ENCODE measurements at places on chromosomes 1 and 21.

DNA sequence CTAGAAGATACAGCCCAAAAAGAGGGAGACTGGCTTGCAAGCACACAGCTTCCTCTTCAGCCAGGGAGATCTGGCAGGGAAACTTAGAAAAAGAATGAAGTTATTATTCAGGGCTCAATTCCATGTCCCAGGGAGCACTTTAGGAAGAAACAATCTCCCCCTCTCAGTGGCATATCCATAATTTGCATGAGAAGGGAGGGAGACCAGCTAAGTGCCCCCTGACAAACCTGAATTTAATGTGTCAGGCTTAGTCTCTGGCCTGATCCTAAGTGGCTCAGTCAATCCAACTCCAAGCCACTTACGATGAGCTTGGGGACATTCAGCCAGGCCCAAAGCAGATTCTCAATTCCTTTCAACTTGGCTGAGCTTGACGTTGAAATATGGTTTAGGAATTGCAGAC, 17.7 kb upstream of the KCND3 start:
- DNase-seq = no peak

GRCh38 chr1:10777749-10778574, 18.5 kb downstream of the CASZ1 start:
- DNase-seq = no peak

DNA sequence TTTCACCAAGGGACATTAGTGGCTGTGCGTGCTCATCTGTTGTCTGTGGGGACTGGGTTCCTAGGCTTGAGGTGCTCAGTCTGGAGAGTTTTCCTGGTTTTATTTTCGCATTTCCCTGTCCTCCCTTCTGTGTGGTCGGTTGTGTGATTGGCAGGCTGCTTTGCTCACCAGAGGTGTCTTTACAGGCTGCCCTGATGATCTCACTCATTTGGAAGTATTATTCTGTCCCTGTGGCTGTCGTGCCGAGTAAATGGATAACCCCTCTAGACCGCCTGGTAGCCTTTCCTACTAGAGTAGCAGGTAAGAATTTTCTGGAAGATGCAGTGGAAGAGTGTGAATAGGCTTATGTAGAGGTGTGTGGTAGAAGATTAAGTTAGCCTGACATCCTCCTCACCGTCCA, 44.1 kb upstream of the HMGN1 start:
- no peak for DNase-seq

GRCh38 chr1:26378088-26378878, 5.7 kb upstream of the ZNF683 start:
- DNase-seq = peak; percentile 77

GRCh38 chr1:109933856-109934711, 23.4 kb downstream of the CSF1 start:
- no peak for DNase-seq

- no peak for DNase-seq
These were observed 5.2 kb downstream of the LRRC7 start for GRCh38 chr1:69572921-69573320.

DNA sequence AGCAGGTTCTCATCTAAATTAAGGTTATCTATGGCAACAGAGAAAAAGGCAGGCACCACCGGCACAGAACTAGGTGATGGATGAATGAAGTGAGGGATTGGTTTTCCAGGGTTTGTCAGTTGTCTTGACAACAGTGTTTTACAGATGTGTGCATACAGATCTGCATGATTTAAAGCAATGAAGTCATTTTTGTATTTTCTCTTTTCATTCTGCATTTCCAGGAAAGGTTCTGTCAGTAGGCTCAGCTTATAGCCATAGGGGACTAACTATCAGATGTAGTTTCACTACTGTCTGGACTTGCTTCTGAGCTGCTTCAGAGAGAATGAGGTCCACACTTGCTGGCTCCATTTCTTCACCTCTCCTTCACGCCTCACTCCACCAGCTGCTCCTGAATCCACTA, 98.2 kb upstream of the LMO4 start:
- DNase-seq = no peak

DNA sequence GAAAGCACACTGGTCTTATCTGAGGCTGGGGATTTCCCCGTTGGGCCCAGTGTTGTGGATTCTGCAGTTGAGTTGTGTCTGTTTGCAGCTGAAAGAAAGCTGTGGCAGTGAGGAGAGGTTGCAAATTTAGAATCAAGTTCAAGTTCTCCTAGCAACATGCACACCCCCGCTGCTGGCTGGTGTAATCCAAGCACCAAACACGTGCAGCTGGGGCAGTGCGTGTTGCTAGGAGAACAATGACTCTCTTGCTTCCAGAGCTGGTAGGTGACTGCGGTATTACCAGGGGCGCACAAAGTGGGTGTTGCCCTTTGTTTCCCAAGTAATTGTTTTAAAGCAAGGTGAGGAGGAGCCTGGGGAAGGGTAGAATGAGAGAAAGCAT, 91.5 kb downstream of the IER5 start:
- no peak for DNase-seq

DNA sequence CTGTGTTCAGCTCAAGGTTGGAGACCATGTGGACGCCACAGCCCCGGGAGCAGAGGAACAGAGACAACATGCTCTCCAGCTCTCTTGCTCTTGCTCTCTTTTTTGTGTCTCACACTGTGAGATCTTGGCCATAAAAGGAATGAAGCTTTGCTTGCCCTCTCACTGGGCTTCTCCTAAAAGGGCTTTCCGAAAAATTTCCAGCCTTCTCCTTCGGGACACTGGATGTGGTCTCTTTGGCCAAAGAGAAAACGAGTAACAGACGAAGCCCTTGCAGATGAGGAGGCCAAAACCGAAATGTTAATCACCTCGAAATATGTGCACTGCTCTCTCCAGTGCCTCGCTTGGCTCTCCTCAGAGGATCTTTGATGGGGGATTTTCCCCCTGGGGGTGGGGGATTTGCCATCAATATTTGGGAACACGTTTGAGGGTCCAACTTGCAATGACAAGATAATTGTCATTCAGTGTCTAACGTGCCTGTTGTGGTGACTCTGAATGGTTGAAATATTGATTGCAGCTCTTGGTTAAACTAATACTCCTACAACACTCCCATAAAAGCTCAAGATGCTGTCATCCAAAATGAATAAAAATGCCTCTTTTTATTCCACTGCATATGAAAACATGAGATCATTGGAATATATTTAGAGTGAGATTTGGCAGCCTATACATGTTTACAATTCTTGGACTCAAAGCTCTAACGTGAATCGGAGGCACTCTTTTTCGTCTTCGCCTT, 68.6 kb upstream of the ANGPTL1 start:
- DNase-seq = no peak

- no peak for DNase-seq
These were observed 12.2 kb downstream of the KIAA2013 start for GRCh38 chr1:11914024-11914423.

GRCh38 chr21:45611939-45612664, 31.4 kb upstream of the PCBP3 start:
- DNase-seq = no peak

DNA sequence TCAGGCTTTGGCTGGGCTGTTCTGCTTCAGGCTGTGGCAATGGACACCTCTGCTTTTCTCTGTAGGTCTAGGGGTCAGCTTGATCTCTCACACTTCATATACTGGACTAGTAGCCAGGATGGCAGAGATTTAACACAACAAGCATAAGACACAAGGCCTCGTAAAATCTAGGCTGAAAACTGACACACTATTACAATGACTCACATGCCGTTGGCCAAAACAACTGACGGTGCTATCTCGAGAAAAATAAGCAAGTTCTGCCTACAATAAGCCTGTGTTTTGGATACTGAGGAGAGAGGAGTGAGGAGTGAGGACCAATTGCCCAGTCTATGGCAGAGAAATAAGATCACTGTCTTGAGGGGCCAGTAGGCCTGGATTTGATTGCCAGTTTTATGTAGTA, 840.7 kb upstream of the ADAMTS5 start:
- no peak for DNase-seq

DNA sequence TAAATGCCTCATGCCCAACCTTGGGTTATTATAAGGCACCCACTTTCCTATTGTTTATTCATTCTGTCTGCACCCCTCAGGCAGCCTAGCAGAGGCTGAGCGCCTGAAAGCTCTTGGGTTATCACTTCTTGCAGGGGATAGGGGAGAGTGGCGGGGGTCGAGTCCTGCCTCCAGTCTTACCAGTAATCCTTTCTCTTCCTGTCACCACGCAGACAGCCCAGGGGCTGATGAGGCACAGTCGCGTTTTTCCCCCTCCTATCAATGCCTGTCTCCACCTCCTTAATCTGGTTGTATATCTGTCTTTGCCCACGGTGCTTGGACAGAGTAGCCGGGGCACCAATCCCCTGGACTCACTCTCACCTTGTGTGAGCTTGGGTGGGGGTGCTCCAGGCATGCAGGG, 733.1 kb downstream of the MATN1 start:
- DNase-seq = peak; percentile 16

- no peak for DNase-seq
These were observed 84.9 kb downstream of the VWA5B1 start for GRCh38 chr1:20375563-20375962.

- peak; percentile 88 for DNase-seq
These were observed 8.0 kb upstream of the TNFRSF14 start for GRCh38 chr1:2548068-2548589.

DNA sequence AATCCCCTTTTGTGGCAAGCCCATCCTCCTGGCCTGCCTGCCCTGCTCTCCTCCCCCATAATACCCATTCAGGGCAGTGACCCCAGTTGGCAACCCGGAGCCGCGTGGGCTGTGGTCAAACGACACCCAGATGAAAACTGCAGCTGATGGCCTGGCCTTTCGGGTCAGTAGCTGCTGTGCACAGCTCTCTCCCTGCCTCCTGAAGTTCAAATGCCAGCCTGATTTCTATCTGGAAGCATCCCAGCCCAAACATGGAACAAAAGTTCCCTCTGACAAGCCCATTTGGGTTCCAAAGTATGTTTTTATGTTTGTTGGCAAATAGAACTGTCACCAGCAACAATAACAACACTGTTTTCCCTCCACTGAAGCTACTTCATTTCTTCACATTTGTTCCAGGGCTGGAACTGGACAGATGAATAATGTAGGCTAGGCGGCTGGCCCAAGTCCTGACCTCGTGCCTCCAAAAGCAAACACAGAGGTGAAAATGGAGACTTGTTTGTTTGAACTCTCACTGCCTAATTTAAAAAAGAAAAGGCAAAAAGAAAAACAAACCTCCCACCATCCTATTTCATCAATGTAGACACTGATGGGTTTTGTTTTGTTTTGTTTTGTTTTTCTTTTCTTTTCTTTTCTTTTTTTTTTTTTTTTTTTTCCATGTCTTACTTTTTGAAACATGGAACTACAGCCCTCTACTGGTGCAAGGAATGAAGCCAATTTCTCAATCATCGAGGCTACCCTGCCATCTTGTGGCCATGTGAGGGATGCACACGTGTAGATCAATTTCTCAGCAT, 179.0 kb downstream of the ADSS2 start:
- DNase-seq = peak; percentile 65

GRCh38 chr1:156726549-156727226, 1.6 kb upstream of the METTL25B start:
- peak; percentile 72 for DNase-seq

DNA sequence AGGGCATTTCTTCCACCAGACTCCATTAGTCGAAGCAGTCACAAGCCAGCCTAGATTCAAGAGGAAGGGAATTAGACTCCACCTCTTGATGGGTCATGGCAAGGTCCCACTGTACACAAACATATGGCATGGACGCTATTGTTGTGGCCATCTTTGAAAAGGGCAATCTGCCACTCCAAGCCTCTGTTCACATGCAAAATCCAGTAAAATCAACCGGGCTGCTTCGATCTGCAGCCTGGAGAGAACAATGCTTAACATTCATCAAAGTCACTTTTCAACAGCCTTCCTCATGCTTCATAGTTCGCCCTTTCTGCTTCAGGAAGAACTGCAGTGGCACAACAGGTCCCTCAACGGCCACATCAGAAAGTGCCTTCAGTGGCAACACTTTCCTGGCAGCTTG, 28.0 kb upstream of the GJB5 start:
- no peak for DNase-seq

GRCh38 chr1:3779265-3779911, 6.8 kb downstream of the SMIM1 start:
- peak; percentile 33 for DNase-seq

DNA sequence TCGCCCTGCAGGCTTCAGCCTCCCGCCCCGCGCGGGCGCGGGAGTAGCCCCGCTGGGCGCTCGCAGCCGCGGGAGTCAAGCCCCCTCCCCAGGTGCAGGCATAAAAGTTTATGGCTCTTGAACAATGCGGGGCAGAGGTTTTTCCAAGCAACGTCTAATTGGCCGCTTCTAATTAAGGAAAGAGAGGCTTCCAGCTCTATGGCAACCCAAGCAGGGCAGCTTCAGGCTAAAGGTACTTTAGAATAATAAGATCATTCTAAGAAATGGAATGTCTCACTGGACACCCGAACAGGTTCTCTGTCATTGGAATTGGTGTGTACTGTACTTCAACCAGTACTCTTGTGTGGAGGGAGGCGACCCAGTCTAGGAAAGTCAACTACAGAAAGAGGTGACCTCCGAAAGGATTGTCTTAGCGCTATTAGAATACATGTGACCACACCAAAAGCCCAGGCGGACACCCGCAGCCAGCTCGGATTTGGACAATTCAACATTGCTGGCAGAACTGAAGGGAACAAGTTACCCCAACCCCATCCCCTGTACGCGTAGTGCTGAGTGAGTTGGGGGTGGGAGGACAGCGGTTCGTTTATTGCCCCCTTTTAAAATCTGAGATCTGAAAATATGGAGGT, 12.5 kb downstream of the NR5A2 start:
- DNase-seq = no peak

GRCh38 chr1:2644171-2644570, 11.4 kb upstream of the MMEL1 start:
- DNase-seq = no peak

- no peak for DNase-seq
These were observed 62.5 kb downstream of the POFUT2 start for GRCh38 chr21:45225041-45225740.

DNA sequence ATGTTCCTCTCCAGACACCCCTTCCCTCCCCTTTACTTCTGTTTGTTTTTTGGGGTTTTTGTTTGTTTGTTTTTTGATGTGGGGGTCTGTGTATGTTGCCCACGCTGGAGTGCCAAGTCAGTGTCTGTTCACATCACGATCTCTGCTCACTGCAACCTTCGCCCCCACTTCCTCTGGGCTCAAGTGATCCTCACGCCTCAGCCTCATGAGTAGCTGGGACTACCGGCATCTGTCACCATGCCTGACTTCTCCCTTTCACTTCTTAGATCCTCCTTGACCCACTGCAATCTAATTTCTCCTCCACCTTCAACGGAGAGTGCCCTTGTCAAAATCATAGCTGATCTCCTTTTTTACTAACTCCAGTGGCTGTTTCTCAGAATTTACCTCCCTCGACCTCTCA, 100.7 kb upstream of the KIF26B start:
- no peak for DNase-seq

Data from liver (tissue), 10 donors.